Right hindlimb (tissue), 1 donor: ENCODE measurements at places on chromosomes 7 and 10.

DNA sequence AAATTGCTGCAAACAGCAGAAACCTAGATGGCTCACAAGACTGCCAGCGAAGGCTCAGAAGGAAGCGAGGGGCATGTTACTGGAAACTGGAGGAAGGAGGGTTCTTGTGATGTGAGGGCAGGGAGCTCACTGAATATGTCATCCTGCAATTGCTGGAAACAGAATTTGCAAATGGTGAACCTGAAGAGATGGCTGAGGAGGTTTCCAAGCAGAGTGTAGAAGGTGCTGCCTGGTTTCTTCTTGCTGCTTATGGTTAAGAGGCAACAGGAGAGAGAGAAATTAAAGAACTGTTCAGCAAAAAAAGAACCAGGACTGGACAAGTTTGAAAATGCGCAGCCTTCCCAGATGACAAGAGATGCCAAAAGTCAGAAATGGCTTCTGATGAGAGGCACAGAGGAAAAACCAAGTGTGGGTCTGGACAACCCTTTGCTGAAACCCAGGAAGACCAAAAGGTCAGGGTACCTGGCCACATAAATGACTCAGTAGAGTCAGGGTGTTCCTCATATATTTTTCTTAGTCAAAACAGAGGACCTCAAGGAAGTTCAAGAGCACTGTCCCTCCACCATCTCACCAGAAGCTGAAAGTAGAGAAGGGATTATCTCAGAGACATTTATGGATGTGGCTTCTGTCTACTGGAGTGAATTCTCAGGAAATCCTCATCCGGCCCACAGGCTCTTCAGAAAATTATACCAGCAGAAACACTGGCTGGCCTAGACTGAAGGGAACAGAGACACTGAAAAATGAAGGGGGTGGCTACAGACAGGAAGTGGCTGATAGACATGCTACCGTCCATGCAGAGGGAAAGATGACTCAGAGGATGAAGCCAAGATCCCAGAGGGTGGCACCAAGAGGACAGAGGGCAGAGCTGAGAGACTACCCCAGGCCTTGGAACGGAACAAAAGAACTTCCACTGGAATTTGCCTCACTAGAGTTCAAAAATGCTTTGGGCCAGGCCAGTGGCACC is 10.1 kb downstream of the PAPOLB start:
- no peak for DNase-seq

DNA sequence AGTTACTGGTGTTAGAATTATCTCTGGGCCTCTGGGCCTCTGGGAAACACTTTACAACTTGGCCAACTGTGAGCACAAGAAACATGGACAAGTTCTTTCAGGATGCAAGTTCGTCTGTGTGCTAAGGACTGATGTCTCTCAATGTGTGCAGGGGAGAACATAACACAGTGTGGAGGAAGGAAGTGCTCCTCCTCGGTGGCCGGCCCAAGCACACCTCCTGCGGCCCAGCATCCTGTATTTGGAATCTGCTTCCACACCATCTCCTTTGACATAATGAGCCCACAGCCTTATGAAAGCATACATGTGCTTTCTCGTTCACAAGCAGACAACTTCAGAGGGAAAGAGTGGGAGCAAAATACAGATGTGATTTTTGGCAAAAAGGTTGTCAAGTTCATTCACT is 59.0 kb downstream of the MTPN start:
- no peak for DNase-seq

- no peak for DNase-seq
Measured at GRCh38 chr10:35257057-35257983, 79.0 kb upstream of the CCNY start.

- no peak for DNase-seq
Measured at GRCh38 chr7:99365318-99366141, 9.0 kb upstream of the ARPC1B start.

- DNase-seq = no peak
Measured at GRCh38 chr10:73941300-73941699, 30.4 kb downstream of the PLAU start.

GRCh38 chr7:79452032-79452494 is 1.4 kb downstream of the MAGI2 start:
- DNase-seq = peak; percentile 89

GRCh38 chr7:27677912-27678612 is 15.4 kb upstream of the HIBADH start:
- no peak for DNase-seq

DNA sequence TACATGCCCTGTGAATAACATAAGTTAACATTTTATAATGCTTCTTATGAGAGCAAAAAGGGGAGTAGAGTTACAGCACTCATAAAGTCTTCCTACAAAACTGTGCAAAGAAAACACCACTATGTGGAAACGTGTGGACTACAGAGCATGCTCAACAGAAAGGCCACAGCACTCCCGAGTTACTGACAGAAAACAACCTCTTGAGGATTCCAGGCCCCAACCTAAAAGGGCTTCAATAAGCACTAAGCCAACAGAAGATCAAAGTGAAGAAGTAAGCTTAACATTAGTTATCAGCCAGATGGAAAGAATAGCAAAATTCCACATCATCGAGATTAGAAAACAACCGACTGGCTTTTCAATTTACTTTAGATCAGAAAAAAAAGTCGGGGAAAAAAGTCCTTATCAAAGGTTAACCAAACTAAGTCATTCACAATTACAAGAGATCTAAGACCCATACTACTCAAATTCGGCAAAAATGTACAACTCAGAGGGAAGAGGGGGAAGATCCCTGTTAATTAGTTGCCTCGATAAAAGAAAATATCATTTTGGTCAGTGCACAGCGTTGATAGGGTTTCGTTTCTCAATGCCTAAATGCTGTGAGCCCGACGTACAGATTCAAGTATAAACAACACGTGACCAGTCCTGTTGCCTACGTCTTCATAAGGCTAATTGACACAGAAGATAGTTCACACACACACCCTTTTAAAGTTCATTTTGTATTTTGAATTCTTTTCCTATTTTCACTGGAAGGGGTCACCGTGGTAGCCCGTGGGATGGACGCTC is 1.4 kb downstream of the KBTBD2 start:
- peak; percentile 38 for DNase-seq

- DNase-seq = no peak
Measured at GRCh38 chr7:95330961-95331337, 6.6 kb upstream of the PON1 start.

DNA sequence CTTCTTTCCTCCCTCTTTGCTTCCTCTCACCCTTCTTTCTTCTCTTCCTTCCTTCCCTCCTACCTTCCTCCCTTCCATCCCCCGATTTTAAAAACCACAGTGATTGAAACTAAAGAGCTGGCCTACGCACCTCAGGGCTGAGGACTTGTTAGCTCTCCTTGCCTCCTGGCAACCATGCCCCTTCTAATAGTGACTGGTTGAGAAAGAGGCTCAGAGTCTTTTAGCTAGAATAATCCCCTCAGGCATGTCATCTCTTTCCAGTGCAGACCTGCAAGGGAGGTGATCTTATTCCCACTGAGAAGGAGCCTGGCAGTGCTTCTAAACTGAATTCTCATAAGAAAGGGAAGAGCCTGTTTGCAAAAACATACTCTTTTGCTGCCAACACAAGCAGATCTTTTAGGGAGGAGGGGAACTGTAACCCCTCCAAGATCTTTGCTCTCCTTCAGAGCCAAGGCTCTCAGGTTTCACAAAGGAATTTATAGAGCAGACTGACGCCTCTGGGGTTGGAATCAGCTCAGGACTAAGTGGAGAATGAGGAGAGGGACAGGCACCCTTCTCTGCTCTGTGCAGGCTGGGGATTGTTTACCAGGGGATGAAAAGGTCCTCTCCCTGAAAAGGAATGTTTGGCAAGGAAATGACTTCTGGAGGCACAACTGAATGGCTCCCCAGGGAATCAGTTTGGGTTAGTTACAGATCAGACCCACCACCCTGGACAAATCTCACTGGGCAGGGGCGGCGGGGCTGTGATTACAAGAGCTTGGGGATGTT is 9.4 kb upstream of the ANKRD1 start:
- DNase-seq = peak; percentile 64

DNA sequence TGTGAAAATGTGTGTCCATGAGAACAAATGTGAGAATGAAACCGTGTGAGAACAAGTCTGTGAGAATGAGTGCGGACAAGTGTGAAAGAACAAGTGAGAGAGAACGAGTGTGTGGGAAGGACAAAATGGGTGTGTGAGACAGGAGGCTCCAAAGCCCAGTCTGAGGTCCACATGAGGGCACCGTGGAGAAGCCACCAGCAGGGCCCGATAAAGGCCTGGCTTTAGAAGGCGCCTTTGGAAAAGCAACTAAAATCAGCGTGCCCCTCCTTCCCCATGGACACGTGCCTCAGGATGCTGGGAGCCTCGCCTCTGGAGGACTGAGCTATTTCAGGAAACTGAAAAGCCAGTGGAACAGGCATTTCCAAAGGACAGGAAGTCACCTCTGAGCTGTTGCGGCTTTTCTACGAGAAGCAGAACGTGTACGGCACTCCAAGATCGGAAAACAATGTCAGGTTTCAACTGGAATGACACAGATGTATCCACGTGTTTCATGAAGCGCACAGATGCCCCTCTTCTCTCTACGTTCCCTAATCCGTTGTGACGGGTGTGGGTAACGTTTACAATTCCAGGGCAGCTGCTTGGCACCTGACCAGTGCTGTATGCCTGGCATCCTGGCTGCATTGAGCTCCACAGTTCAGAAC is 46.4 kb downstream of the ESYT2 start:
- DNase-seq = peak; percentile 60

- no peak for DNase-seq
Measured at GRCh38 chr10:67036808-67037207, 111.0 kb downstream of the LRRTM3 start.

GRCh38 chr7:26492816-26493215 is 201.2 kb downstream of the SNX10 start:
- no peak for DNase-seq

GRCh38 chr7:145036604-145037405 is 201.0 kb upstream of the TPK1 start:
- peak; percentile 21 for DNase-seq
